ENCODE measurements at places on chromosomes 3 and 15.

DNA sequence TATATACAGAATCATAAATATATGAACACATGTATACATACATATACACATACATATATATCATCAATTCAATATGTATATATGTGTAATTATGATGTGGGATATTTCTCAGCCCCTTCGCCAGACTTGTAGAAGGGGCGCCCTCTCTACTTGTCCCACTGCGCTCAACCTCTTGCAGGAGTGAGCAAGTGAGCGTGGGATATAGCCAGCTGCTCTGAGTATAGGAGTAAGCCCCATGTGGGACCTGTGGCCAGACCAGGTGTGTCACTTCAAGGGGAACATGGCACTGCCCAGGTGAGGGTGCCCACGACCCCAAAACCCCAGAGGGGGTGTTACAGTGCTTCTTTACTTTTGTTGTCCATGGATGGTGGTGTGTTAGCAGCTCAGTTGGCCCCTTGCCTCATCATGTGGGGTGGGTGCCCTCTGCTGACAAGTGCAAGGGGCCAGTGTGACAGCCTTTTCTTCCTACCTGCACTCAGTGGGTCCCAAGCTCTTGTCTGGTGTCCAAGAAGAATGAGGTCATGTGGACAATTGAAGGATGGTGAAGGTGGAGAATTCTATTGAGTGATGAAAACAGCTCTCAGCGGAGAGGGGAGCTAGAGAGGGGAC lies 304.1 kb downstream of the UNC13C start:
- DNase-seq: no peak

GRCh38 chr15:88476635-88477060 lies 9.1 kb downstream of the MRPS11 start:
- no peak for DNase-seq

DNA sequence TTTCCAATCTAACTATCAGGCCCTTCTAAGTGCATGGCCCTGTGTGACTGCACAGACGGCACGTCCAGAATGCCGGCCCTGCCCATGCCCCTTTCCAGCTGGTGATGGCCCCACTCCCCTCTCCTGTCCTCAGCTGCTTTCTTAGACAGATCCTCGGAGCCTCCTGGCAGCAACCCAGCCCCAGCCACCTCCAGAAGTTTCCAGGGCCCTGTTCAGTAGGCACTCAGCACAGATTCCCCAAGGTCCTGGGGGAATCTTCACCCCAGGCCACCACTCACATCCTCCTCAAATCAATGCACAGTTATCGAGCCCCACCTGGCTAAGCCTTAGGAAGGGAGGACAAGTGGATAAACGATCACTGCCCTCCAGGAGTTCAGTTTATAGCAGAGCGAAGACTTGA lies 1.4 kb upstream of the CRABP1 start:
- DNase-seq: no peak

DNA sequence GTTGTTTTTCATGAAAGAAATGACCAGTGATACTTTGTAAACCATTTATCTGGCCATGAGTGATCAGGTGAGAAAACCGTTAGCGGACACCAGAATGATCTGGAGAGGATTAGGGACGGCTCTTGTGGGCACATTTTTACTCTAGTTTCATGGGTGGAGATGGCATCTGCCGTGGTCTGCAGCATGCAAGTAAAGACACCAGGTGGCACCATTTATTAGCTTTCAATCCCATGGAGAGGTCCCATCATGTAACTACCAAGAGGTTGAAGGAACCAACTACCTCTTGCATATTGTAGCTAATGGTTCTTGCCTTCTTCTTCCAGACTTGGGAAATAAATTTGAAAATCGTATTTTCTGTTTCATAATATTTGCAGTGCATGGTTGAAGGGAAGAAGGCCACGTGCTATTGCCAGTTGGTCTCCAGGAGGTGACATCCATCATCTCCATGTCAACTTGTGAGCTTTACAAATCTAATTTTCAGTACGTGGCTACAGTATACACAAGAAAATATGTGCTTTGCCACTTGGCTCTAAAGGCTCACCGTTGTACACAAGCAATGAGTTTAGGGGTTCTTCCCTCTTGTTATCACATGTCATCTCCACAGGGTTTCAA lies 1.5 kb upstream of the MAPKBP1 start:
- DNase-seq: peak; percentile 25

GRCh38 chr15:48532946-48533345 lies 112.6 kb downstream of the FBN1 start:
- no peak for DNase-seq

Measured in stimulated activated CD8-positive, alpha-beta memory T cell treated with anti-CD3 and anti-CD28 coated beads, Interleukin-7, amount 100 ng/mL, for 1 hour (primary cell).